ENCODE measurements at places on chromosomes 7 and 10.

DNA sequence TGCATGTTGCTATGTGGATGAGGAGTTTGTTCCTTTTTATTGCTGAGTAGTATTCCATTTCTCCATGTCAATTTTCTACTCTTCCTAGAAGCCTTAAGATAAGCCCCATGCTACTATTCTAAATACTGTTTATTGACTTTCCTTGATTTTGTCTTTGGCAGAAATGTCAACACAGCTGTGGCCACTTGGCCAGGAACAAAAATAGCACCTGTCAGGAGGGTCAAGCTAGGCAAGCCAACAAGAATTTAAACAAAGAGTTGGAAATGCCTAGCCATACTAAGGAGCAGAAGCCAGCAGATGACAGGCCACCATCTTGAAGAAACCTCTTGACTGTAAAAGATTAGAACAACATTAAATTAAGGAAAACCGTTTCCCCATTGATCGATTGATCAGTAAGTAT is 34.7 kb downstream of the JAZF1 start:
- no peak for DNase-seq

- DNase-seq, result no peak
These were observed 26.6 kb downstream of the TBXAS1 start for GRCh38 chr7:139855498-139856270.

DNA sequence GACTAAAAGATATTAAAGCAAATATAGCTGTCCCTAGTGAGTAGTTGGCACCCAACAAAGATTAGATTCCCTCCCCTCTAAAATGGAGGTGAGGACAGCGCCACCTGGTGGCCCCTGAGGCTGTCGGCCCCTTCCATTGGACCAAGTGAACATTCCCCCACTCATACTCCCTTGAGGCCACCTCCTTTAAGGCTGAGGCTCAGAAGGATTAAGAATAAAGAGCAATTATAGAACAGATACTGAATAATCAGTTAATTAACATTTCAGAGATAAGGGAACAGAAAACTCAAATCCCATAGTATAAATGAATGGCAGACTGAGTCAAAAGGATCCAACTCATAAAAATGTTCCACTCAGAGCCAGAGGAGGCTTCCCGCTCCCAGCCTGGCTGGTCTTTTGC is 130.4 kb upstream of the GHITM start:
- DNase-seq, result no peak

GRCh38 chr7:147646568-147646967 is 944.0 kb upstream of the C7orf33 start:
- no peak for DNase-seq
